BJ (cell line): ENCODE measurements at places on chromosomes 12 and 14.

DNA sequence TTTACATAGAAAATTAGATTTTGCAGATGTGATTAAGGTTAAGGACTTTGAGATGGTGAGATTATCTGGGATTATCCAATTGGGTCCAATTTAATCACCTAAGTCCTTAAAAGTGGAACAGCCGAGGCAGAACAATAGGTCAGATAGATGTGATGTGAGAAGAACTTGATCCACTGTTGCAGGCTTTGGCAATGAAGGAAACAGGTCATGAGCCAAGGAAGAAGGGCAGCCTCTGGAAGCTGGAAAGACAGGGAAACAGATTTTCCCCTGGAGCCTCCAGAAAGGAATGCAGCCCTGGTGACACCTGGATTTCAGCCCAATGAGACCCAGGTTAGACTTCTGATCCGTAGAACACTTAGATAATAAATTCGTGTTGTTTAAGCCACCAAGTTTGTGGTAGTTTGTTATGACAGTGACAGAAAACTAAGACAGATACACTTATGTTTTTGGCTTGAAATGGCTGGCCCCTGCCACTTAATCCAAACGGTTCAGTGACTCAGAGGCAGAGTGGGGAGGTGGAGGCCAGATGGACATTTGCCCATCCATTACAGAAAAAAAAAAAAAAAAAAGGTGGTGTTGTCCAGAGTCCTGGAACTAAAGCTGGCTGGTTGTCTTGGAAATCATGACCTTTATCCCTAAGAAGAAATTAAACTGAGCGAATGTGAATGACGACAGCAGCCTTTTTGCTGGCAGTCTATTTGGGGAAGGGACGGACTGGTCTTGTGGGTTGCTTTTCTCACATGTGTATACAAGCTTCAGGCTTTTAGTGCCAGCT lies 181.9 kb upstream of the NRXN3 start:
- DNase-seq = no peak

DNA sequence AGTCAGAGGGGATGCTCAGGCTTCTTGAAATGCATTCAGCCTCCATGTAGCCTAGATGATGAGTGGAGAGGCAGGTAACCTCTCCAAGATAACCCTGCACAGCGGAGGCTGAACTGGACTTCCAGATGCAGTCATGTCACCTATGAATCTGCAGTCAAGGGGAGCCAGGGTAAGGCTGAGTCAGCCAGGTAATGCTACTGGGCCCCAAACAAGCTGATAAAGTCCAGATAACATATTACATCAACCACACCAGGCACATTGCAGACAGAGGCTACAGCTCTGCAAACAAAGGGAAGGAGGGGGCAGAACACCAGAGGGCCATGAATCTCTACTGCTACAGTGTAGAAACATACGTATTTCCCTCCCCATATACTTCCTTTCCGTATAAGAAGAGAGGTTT lies 14.0 kb downstream of the RNASE9 start:
- DNase-seq = no peak

DNA sequence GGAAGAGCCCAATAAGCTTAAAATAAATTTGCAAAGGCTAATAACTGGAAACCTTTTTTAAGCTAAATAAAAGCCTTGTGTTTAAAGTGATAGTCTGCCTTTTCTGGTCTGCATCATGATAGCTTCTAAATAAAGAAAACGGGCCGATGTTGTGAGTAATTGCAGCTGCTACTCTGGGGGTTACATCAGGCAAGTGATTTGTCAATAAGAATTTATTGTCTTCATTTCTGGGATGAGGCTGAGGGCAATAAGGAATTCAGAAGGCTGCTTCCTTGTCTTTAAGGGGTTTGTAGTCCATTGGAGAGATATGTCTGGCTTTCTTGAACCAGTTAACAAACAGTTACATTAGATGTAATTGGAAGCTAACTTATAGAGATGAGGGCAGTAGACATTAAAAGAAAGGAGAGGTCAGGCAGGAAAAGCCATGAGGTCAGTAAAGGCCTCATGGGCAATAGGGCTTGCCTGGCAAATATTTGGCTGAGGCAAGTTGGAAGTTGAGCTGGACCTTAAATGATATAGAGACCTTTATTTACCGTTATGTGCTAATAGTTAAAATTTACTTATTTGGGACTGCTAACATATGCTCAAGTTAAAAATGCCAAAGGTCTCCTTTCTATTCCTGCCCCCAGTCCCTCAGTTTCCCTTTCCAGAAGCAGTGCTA lies 85.0 kb downstream of the CRADD start:
- DNase-seq = no peak

- DNase-seq = no peak
These were observed 117.2 kb downstream of the TTC7B start for GRCh38 chr14:90699016-90699415.

GRCh38 chr12:1117970-1118563 lies 127.0 kb downstream of the ERC1 start:
- DNase-seq = no peak

GRCh38 chr14:96567289-96567899 lies 65.2 kb downstream of the PAPOLA start:
- no peak for DNase-seq

DNA sequence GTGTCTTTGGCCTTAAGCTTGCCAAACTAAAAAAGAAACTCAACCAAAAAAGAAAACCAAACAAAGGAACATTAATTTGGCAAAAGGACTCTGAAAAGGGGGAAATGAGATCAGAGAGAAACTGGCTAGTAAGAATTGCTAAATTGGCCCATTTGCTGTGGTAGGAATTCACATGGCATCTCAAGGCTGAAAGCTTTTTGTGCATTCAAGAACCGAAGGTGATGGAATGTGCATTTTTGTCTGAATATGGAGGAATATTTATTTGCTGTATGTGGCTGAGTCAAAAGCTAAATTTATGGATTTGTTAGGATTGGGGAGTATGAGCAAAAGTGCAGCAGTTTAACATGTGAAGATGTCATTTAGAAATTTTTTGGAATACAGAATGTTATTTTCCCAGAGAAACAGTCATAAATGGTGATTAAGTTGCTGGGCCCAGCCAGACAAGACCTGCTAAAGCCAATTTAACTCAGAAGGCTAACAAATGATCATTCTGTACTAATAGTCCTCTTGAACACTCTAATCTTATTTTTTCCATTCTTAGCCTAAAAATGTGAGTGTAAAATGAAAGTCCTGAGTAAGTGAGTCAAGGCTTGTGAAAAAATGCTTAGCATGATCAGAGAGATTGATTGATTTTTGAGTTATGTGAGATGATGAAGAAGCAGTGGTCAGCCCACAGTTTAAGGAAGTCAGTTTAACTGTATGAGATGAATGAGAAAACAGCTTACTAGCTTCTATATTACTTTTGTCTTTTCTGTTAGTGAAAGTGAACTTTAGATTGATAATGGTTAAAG lies 94.1 kb downstream of the ANO6 start:
- peak; percentile 83 for DNase-seq

DNA sequence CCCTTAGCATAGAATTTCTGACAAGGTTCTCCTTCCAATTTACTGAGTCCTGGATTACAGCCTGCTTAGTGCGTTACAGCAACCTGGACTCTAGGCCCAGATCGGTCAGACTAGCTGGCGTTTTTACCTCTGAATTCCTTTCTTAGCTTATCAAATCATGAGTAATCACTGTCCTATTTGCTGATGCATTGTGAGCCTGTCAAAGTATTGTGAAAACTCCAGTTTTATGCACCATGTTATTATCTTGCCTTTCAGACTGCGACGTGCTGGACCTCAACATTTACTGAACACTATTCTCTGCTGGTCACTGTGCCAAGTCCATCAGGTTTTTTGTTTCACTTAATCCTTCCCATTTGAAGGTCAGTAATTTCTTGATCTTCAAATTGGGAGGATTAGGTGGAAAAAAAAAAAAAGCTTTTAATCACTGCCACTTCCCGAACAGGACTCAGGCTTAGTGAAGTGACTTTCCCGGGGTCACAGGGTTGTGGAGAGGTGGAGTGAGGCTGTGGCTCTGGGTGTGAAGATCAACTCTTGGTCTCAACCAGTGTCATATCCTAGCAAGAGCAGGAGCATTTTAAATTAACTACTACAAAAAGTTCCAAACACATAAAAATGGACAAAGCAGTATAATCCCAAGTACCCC lies 31.2 kb downstream of the FBXO21 start:
- DNase-seq = no peak

DNA sequence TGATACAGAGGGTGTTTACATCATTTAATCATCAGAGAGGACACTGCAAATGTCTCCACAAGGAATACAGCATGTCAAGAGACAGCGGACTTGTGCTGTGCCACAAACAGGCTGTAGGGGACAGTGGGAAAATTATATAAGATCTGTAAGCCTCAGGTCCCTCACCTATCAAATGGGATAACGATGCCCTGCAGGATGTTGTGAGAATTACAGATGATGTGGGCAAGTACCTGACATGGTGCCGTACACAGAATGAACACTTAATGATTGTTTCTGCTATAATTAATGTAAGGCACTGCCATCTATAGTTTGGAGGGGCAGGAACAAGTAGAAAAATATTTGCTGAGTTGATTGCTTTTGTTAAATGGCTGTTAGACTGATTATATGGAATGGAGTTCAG lies 81.9 kb upstream of the GTF2A1 start:
- no peak for DNase-seq

- DNase-seq = no peak
These were observed 22.7 kb downstream of the LRTM2 start for GRCh38 chr12:1842905-1843640.

DNA sequence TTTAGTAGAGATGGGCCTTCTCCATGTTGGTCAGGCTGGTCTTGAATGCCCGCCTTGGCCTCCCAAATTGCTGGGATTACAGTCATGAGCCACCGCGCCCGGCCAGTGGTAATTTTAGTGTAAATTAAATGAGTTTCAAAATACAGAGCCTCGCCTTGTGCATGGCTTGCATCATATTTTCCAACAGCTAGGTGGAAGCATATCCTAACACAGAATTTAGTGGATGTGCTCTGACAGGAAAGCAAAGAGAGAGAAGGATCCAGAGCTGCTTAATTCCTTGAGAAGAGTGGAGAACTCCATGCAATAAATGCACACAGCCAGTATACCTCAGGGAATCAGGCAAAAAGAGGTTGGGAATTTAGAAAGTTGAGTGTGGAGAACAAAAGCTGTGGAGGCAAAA lies 2.5 kb downstream of the OR6C2 start:
- no peak for DNase-seq

GRCh38 chr12:4796694-4797482 lies 76.7 kb downstream of the GALNT8 start:
- DNase-seq = no peak

- no peak for DNase-seq
These were observed 32.8 kb upstream of the LUM start for GRCh38 chr12:91144053-91144452.

GRCh38 chr14:68127166-68127565 lies 307.6 kb downstream of the RAD51B start:
- DNase-seq = no peak

- DNase-seq = no peak
These were observed 129.4 kb downstream of the SCARB1 start for GRCh38 chr12:124734224-124734788.

GRCh38 chr14:102363182-102363943 lies 622 bp downstream of the TECPR2 start:
- peak; percentile 3 for DNase-seq

DNA sequence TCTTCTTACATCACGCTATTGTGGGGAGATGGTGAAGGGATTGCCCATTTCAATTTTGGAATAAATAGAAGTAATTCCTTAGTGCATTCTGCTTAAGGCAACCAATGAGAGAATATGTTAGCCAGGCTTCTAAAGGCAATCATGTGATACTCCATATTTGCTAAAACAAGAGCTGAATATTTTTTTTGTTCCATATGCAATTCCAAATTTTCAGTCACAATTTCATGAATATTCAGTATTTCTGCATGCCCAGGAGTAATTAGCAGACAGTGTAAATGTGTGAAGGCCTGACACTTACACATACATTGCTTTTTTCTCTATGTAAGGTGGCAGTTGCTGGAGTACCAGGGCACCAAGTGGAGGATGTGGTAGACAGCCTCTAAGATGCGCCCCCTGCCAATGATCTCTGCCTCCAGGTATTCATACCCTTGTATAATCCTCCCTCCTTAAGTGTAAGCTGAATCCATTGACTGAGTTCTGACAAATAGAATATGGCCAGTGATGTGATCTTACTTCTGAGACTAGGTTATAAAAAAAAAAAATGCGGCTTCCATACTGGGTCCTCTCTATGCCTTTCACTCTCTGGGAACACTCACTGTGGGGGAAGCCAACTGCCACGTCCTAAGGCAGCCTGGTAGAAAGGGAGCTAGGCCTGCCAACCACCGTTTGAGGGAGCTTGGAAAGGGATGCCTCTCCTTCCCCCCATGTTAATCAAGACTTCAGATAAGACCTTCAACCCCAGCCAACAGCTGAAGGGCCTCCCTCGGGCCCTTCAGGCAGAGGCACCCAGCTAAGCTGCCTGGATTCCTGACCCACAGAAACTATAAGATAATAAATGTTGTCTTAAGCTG lies 62.7 kb upstream of the PTGR2 start:
- no peak for DNase-seq

GRCh38 chr14:93893661-93894261 lies 33.4 kb upstream of the FAM181A start:
- no peak for DNase-seq

GRCh38 chr14:63478437-63478852 lies 64.7 kb downstream of the PPP2R5E start:
- DNase-seq = no peak

DNA sequence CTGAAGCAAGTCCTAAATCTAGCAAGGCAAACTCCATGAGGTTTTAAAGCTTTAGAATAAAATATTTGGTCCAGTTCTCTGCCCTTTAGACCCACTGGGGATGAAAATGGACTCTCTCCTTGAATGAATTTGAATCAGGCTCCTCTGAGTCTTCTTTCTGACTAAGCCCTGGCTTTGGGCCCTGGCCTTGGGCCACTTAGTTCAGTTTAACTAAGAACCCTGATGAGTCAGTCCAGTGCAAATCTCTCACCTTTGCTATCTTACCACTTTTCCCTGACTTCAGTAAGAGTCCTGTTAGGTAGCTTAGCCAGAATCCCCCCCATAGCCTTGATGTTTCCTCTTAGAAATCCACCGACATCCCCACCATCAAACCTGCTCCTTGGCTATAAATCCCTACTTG lies 427.5 kb downstream of the SNAPC1 start:
- DNase-seq = no peak

DNA sequence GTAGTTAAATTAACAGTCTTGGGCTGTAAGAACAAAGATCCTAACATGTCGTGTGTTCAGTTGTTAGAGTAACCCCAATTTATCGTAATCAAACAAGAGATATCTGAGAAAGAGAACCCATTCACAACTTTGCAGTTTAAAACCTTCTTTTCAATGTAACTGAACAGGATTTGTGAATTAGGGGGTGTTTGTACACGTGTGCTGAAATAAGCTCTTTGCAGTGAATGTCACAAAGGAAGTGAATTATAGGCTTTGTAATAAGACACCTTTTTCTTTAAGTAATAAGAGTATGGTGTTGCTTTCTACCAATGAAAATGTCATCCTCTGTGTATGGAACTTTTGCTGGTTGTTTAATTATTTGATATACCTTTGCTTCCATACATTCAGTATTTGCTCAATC lies 114.0 kb downstream of the ALX1 start:
- no peak for DNase-seq
